ENCODE measurements at places on chromosomes 7 and 10.

DNA sequence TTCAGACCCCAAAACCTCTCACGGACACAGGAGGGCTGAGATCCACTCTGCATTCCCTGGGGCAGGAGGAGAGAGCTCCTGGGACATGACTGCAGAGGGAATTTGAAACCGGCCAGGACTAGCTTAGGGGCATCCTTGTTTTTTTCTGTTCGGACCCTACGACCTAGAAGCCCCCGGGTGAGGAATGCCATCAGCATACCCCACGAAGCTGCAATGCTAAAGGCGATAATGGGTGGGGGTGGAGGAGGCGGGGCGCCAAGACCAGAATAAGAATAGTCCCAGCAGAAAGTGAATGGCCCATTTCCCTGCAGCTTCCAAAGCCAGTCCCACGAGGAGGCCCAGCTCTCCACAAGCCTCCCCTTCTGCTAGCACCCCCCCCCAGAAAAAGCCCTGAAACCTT is 4.0 kb downstream of the PDGFA start:
- no peak for DNase-seq

GRCh38 chr10:34580214-34580613 is 234.9 kb downstream of the PARD3 start:
- no peak for DNase-seq

DNA sequence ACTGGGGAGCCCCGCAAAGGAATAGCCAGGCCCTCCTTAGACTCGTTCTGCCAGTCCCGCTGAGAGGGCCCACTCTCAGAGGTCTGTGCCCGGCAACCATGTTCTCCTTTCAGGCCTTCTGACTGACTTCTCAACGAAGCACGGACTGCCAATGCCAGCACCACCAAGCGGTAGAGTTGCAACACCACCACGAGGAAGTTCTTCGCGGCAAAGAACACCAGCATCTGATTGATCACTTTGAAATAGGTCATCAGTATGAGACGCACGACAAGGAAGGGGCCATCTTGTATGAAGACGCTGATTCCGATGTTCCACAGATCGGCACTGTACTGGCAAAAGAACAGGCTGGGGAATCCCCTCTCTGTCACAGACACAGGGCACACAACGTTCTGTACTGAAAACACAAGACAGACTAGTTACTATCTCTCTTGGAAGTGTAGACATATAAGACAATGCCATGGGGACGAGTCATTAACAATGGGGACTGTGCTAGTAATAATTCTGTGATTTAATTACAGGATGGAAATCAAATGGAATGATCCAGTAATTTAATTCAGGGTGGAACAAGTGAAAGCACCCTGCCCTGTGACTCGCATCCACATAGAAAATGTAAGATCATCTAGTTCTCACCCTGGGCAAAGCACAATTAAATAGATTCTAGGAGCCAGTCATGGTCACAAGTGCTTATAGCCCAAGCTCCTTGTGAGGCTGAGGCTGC is 42.7 kb downstream of the TMEM26 start:
- DNase-seq = no peak

DNA sequence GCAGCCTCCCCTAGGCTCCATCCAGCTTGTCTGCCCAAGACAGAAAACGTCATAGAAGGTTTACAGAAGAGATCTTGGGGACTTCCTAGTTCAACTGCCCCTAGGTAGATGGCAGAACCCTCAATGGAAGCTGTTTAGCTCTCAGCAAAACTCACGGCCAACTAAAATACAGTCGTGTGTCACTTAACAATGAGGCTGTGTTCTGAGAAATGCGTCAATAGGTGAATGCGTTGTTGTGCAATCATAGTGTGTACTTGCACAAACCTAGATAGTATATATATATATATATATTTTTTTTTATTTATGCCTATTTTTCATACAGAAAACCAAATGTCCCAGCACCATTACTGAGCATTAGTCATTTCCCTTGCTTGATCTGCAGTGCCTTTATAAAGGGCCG is 100.4 kb upstream of the SH2B2 start:
- DNase-seq = no peak

- DNase-seq = no peak
Measured at GRCh38 chr7:101226721-101227120, 8.8 kb downstream of the ZNHIT1 start.

- DNase-seq = no peak
Measured at GRCh38 chr7:2052657-2053048, 180.1 kb downstream of the MAD1L1 start.

DNA sequence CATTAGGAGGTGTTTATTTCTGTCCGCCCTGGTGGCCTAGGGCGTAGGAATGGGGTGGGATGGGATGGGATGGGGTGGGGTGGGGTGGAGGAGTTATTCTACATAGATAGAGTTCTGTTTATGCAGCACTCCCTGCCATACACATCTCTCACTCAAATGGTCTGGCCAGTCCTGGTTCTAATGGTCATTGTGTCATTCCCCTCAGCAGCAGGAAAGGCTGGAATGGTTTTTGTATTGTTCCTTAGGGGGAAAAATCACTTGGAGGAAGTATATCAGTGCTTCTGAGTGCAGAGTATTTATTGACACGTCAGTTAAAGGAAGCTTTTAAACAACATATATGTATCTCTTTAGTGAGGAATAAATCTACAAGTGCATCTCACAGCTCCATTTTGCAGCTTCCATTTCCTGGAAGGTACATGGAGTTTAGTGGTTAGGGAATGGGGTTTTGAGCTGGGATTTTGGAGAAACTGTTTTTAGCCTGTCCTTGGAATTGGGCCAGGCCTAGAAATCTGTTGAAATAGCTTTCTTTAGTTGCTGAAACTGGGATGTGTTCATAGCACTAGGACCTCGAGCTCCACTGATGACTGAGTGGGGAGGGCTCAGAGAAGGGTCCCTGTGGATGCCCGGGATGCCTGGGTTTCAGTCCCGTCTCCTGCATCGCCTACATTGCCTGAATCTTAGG is 8.3 kb downstream of the TSPAN14 start:
- no peak for DNase-seq

DNA sequence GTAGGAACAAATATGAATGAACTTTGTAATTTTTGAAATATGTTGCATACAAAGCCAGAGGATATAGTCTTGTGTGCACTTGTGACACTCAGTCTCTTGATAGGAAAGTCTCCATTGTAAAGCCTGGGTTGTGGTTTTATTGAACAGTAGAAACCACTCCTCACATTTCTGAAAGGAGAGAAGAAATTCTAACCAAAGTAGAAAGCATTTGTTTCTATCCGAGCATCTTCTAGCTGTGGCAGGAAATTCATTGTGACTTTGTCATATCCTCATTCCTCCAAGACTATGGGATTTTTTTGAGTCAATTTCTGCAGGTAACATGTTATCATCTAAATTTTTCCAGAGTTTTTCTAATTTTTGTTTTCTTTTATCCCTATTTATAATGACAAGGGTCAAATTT is 55.5 kb upstream of the NCF1 start:
- no peak for DNase-seq

DNA sequence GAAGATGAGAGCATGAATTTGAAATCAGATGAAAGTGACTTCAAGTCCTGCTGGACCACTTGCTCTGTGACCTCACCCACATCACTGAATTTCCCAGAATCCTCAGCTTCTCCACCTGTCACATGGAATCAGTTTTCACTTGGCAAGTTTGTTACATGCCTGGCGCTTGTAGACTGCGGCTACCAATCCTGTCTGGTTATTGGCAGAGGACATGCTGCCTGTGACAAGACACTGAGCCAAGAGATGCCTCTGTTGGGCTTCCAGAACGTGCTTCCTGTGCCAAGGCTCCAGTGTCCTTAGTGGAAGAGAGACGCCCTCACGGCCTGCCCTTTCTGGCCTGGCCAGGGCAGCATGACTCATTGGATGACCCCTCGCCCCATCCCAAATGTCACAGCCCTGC is 4.4 kb upstream of the MYL10 start:
- no peak for DNase-seq

Measured in NCI-H1436 (cell line).